CD14-positive monocyte (primary cell): ENCODE measurements at places on chromosomes 1 and 21. TPM values are rescaled to one million over a fixed set of nuclear protein-coding genes. Genes with fewer than 3 reads are reported as not detected.

DNA sequence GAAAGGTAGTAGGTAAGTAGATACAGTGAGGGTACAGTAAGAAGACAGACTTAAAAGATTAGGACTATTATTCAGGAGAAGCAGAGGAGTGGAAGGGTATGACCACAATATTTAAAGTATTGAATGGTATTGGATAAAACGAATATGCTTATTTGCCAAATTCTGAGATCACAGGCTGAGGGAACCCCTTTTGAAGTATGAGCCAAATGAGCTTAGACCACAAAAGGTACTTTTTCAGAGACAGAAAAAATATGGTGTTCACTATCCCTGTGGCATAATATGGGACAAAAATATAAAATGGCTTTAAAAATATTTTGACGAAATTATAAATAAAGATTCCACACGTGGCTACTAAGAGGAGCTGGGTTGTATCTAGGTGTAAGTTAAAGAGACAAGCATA lies 880 bp upstream of the MTF2 start:
- DNase-seq: no peak

DNA sequence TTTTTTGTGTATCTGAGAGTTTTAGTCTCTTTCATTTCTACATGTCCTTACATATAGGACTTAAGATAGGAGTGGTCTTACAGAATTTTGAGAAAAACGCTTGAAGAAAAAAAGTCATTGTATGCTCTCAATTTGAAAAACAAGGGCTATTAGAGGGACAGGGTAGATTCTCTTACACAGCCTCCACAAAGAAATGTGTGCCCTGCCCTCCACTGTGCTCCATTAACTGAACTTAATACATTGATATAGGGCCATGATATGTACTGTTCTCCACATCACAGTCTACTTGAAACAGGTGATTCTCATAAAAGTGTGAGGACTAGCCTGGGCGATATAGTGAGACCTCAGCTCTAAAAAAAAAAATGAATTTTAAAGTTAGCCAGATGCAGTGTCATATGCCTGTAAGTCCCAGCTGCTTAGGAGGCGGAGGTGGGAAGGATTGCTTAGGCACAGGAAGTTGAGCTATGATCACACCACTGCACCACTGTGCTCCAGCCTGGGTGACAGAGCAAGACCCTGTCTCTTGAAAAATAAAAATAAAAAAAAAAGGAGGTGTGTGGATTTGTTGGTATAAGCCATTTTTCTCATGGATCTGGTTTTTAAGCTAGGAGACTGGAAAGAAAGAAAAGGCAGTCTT lies 77.0 kb downstream of the HMCN1 start:
- no peak for DNase-seq

CFAP74 gene
- not detected for polyA plus RNA-seq

DNA sequence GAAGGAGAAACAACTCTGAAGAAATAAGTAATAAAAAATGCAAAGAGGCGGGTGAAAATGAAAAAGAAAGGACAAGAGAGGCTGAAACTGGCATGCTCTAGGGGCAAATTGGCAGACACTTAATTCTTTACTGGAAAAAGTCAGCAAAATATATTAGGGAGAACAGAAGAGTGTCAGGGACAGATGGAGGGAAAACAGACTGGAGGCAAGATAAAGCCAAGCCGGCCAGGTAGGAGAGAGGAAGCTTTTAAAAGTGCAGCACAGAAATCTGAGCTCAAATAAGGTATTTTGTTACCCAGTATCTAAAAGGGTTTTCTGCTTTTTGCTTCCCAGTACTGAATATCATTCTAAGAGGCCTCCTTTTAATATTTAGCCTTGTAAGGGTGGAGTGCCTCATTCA lies 339.3 kb downstream of the PAPPA2 start:
- no peak for DNase-seq

CYYR1 gene
- 0.16 TPM for polyA plus RNA-seq

GRCh38 chr1:23910553-23911246 lies 2.5 kb downstream of the CNR2 start:
- peak; percentile 62 for DNase-seq

GRCh38 chr1:31432592-31433395 lies 19.8 kb downstream of the SERINC2 start:
- no peak for DNase-seq

DNA sequence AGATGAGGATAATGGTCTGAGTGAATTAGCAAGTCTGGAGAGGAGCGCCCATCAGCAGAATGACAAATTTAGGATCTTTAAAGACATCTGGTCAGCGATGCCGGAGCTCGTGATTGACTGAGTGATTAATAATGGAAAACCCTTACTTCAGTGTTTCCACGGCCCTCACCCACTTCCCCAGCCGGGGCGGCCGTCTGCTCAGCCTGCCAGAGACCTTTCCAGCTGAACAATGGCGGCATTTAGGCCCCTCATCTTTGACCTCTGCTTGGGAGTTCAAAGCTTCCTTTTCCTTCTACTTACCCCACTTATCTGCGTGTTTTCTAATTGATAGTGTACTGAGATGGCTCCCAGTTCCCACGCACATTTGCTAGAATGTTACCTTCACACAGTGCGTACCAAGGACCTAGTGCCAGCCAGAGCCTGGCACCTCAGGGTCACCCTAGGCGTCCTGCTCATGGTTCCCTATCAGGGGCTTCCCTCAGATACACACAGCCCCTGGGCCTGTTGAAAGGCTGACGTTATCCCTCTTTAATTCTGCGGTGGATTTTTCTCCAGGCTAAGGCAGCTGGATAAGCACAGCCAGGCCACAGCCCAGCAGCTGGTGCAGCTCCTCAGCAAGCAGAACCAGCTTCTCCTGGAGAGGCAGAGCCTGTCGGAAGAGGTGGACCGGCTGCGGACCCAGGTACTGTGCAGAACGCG lies 232.8 kb downstream of the SDCCAG8 start:
- no peak for DNase-seq

DNA sequence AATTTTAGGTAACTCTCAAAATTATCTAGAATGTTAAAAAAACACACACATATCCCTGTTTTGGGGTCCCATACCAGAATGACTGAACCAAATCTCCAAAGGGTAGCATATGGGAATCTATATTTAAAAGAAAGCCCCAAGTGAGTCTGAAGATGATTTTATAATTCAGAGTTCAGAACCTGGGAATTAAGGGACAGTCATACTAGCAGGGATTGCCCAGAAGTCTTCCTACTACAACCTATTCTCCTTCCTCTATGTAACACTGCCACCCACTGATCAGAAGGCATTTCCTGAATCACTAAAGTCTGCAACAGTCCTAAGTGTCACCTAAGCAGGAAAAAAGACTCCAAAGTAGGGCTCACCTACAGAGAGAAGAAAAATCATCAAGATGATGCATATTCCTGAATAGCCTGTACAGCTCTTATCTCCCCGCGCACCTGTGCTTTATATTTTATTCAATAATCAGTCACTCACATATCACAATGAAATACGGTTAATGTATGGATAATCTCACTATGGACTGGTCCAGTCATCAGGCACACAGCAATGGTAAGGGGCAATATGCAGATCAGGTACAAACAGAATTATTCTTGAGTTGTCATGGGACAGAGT lies 4.9 kb downstream of the RGS1 start:
- DNase-seq: peak; percentile 45

- DNase-seq: no peak
Measured at GRCh38 chr1:103576065-103576464, 4.7 kb downstream of the AMY2B start.

GRCh38 chr21:36589352-36589971 lies 109.5 kb upstream of the SIM2 start:
- DNase-seq: no peak

ZYG11A gene
- polyA plus RNA-seq: not detected

GRCh38 chr1:19312782-19313635 lies 883 bp downstream of the SLC66A1 start:
- no peak for DNase-seq

DNA sequence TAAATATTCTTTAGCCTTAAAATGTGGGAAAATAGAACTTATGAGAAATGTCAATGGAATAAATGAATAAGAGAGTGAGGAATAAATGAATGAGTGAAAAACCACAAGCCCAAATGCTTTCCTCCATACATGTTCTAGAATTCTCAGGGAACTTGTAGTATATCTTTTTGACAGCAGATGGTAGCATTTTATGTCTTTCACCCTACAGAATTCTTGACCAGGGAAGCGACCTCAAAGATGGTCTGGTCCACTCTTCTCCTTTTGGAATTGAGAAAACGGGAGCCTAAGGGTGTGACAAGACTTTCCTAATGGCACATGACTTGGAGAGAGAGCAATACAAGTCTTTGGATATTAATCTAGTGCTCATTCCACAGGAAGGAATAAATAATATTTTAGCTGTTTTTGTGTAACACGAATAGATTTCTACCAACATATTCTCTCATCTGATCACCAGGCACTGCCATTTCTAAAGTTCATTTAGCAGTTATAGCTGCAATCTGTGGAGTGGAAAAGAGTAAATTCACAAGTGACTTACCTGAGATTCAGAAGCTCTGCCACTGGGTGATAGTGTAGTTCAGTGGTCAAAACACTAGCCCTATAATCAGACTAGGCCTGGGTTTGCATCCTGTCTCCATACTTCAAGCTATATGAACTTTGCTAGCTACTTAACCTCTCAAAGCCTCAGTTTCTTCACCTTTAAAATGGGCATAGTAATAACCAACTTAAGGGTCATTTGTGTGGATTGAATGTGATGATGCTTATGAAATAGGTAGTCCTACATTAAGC lies 15.0 kb upstream of the F5 start:
- peak; percentile 25 for DNase-seq

GRCh38 chr21:18089786-18090185 lies 154.8 kb upstream of the CHODL start:
- no peak for DNase-seq

SPRR2E gene
- polyA plus RNA-seq: not detected

TCHH gene
- polyA plus RNA-seq: not detected in 2 replicates

SGIP1 gene
- polyA plus RNA-seq: not detected in 2 replicates

KRTAP24-1 gene
- polyA plus RNA-seq: not detected

GRCh38 chr1:234875953-234876855 lies 252.4 kb downstream of the TOMM20 start:
- DNase-seq: peak; percentile 66

- no peak for DNase-seq
Measured at GRCh38 chr1:98099501-98099900, 178.7 kb upstream of the DPYD start.

SLC35F3 gene
- not detected for polyA plus RNA-seq

C1orf94 gene
- polyA plus RNA-seq: not detected

ATP1A4 gene
- 1.00 TPM for polyA plus RNA-seq

DNA sequence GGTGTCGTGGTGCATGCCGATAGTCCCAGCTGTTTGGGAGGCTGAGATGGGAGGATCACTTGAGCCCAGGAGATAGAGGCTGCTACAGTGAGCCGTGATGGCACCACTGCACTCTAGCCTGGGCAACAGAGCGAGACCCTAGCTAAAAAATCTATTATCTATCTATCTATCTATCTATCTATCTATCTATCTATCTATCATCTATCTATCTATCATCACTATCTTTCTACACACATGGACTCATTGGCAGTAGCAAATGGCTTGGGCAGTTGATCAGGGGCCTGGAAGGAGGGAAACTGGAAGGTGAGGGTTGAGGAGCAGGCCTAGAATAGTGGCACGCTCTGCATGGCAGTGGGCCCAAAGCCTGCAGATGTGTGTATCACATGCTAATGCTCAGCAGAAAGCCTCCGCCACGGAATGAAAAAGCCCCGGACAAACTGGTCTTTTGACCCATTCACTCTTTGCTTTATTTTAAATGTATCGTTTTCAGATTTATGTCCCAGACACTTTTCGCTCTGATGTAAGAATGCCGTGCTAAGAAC lies 7.3 kb upstream of the HUNK start:
- DNase-seq: no peak

- no peak for DNase-seq
Measured at GRCh38 chr1:99644279-99645004, 1.5 kb upstream of the PALMD start.

DNA sequence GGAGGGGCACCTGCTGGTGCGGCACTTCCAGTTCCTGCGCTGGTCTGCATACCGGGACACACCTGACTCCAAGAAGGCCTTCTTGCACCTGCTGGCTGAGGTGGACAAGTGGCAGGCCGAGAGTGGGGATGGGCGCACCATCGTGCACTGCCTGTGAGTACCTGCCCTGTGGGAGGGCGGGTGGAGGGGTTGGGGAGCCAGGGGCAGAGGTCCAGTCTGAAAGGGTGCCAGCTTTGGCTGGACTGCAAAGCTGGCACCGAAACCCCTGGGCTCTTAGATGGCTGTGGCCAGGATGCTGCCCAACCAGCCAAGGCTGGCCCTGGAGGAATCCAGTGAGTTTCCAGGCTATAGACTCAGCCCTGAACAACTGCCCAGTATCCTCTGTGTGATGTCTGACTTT lies 87.3 kb downstream of the PTPRU start:
- no peak for DNase-seq

DNA sequence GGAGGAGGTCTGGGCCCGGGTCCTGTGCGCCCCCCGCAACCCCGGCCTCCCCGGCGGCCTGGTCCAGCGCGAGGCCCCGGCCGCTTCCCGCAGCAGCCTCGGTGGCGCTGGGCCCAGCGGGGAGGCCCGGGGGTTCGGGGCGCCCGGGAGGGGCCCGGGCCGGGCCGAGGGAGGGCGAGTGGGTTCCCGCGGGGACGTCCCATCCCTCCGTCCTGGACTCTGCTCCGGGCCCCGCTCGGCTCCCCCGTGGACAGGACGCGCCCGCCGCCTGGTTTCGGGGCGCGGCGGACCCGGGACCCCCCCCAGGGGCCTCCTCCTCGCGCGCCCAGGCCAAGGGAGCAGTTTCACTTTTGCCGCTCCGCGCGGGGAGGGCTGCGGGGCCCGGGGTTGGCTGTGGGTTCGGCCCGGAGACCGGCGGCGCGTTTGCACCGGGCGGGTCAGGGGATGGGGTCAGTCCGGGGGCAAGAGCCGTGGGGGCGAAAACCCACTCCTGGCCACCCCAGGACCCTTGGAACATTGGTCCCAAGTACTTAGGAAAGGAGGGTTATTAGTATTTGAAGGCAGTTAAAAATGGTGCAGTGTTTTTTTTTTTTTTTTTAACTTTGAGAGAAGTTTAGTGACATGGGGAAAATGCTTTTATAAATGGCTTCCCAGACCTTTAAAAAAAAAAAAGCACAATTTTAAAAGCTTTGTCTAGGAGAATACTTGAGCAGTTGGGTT lies 677 bp downstream of the AGPAT3 start:
- peak; percentile 37 for DNase-seq

KCNQ4 gene
- polyA plus RNA-seq: not detected

SLC1A7 gene
- polyA plus RNA-seq: not detected in 2 replicates

ACKR1 gene
- polyA plus RNA-seq: not detected

LAMB3 gene
- polyA plus RNA-seq: 0.67 TPM

GRCh38 chr1:160260406-160261382 lies 1.7 kb downstream of the DCAF8 start:
- DNase-seq: no peak
